Stomach (tissue), 19 donors: ENCODE measurements at places on chromosomes 2 and 18. TPM values are rescaled to one million over a fixed set of nuclear protein-coding genes. Genes with fewer than 3 reads are reported as not detected.

Gene WNT10A
- total RNA-seq = not detected

Gene MOGAT1
- total RNA-seq = not detected

Gene LDLRAD4
- 8.7 TPM for total RNA-seq

Gene ADD2
- total RNA-seq = 2.2 TPM

Gene NFU1
- 41.9 TPM for total RNA-seq

Gene WDR35
- total RNA-seq = 28.3 TPM

Gene TEX44
- not detected for total RNA-seq

Gene HRH4
- total RNA-seq = not detected

Gene ACMSD
- total RNA-seq = not detected

Gene BOLL
- total RNA-seq = not detected

Gene C2orf66
- total RNA-seq = not detected

Gene SERPINB2
- not detected for total RNA-seq

Gene MC4R
- not detected for total RNA-seq

Gene TMEM163
- total RNA-seq = 16.7 TPM

Gene PARD6G
- 15.9 TPM for total RNA-seq

Gene CDK15
- total RNA-seq = 3.6 TPM

Gene CD8B
- 2.2 TPM for total RNA-seq

Gene COMMD1
- 39.1 TPM for total RNA-seq

Gene FEV
- not detected for total RNA-seq

Gene MRO
- 2.0 TPM for total RNA-seq

Gene KCNG2
- total RNA-seq = 0.92 TPM

Gene FER1L5
- not detected for total RNA-seq

Gene ST6GAL2
- 0.58 TPM for total RNA-seq

Gene PKDCC
- total RNA-seq = 25.1 TPM

Gene C18orf54
- not detected for total RNA-seq

Gene SKOR2
- not detected for total RNA-seq

Gene CIB4
- not detected for total RNA-seq

Gene CCL20
- not detected for total RNA-seq

Gene BCL2
- 3.5 TPM for total RNA-seq

Gene FMNL2
- 47.2 TPM for total RNA-seq

Gene SIX3
- total RNA-seq = not detected
